Fibroblast of skin of scalp (primary cell): ENCODE measurements at places on chromosomes 4 and X.

DNA sequence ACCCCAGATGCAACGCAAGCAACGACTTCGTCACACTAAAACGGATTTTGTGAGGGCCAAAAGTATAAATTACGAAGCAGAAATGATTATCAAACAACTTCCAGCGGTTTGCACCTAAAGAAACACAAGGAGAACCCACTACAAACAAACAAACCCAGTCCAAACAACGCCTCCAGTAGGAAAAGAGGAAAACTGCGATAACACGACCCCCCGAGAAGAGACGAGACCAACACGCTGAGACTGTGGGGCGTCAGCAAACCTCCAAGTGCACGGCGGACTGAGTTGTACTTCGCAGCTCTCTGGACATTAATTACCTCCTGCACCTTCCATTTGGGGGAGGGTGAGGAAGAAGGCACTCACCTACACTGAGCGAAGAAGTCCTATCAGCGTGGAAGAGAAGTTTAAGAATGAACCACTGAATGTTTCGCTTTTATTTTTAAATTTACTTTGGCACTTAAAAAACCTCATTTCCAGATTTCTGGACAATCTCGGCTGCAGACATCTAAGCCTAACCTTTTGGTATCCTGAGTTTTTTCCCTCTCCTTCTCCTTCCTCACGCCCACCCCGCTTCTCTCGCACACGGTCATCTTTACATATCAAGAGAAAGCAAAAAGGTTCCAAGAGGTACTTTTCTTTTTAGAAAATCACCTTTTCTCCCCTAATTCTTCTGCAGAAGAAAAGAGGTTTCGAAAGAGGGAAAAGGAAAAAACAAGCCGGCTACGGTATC, at the start of gene MAB21L2:
Gene MAB21L2 (plus strand): TSS at position 6 of the 727 bp plus-strand sequence. CDS start 879 bp downstream, outside the sequence.
- DNase-seq: no peak

DNA sequence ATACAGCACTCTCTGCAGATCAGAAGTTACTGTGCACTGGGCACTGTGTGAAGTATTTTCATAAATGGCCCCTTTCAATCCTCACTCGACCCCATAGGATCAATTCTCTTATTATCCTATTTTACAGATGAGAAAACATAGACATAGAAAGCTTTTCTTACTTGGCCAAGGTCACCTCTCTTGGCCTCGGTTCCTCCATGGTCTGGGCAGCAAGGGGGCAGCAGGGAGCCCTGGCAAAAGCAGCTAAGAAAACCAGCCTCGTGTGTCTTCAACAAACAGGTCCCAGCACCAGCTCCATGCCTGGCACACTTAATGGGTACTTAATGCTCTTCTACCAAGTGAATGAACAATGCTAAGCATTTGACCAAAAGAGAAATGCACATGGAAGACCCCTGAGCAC, 34.4 kb downstream of the BST1 start:
- no peak for DNase-seq

- no peak for DNase-seq
Measured at GRCh38 chr4:136319789-136320464, 1212.4 kb downstream of the PCDH18 start.

- DNase-seq: no peak
Measured at GRCh38 chr4:8099981-8100464, 58.6 kb downstream of the ABLIM2 start.

GRCh38 chr4:74590476-74590875, 145.5 kb downstream of the AREG start:
- no peak for DNase-seq

DNA sequence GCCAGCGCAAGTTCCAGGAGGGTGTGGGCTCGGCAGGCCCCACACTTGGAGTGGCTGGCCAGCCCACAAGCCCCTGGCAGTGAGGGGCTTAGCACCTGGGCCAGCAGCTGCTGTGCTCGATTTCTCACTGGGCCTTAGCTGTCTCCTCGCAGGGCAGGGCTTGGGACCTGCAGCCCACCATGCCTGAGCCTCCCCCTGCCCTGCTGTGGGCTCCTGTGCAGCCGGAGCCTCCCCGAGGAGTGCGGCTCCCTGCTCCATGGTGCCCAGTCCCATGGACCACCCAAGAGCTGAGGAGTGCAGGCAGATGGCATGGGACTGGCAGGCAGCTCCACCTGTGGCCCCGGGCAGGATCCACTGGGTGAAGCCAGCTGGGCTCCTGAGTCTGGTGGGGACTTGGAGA, 139.2 kb upstream of the CXCL13 start:
- DNase-seq: no peak

- peak; percentile 21 for DNase-seq
Measured at GRCh38 chr4:159018062-159018629, 84.7 kb upstream of the RAPGEF2 start.

GRCh38 chr4:4424499-4425115, 37.7 kb downstream of the NSG1 start:
- DNase-seq: no peak

DNA sequence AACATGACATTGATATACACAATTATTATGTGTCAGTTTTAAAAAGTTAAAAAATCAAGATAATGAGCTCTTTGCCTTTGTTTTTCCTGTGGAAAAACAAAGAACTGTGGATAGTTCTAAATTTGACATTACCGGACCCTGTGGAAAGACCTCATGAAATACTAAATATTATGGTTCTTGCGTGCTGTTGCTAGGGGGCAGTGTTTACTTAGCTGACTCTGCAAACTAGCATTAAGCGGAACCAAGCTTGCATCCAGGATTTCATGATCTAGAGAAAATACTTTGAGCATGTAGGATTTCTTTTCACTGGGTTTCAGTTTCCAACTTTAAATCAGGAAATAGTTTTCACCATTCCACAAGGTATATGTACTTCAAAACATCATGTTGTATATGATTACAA, 33.6 kb downstream of the CLCN4 start:
- DNase-seq: peak; percentile 76

GRCh38 chr4:97950836-97951235, 192.4 kb downstream of the STPG2 start:
- DNase-seq: no peak

DNA sequence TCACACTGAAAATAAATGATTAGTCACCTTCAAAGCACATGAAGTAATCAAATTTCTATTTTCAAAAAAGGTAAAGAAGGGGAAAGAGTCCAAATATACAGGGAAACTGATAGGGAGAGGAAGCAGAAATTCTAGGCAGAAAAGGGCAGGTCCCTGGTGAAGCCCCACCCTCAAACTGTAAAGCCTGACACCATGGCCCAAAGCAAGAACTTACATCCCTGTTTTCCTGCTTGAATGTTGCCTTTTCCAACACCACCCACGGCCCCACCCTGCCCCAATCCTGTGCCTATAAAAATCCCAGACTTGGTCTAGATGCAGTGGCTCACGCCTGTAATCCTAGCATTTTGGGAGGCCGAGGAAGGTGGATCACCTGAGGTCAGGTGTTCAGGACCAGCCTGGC, 361.8 kb downstream of the PPP3CA start:
- no peak for DNase-seq

DNA sequence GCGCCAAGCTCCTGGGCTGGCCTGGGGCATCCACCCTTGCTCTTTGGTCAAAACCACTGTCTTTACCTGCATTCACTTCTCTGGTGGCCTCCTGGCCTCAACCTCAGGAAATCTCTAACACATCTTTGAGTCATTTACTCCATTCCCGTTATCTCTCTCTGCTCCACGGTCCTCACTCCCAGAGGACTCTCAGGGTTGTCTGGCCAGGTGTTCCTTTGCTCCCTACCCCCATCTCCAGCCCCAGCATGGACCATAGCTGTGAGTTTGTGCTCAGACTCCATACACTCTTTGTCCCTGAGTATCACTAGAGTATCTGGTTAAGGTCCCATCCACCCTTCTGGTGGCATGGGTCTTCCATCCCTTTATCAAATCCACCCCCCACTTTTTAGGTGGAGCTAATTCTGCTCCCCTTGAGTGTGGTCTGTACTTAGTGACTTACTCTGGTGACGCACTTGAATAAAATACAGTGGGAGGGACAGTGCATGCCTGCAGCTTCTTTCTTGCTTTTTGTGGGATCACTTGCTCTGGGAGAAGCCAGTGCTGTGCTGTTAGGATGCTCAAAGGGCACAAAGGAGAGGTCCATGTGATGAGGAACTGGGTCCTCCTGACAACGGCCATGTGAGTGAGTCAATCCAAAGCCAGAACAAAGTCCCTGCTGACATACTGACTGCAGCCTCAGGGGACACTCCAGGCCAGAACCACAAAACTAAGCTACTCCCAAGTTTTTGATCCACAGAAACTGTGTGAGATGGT, 44.3 kb downstream of the IGFBP7 start:
- DNase-seq: peak; percentile 29

GRCh38 chr4:31045151-31045550, 325.0 kb downstream of the PCDH7 start:
- no peak for DNase-seq

GRCh38 chr4:36326476-36327029, 45.1 kb downstream of the DTHD1 start:
- DNase-seq: no peak
